Pancreas (tissue), 10 donors: ENCODE measurements at places on chromosomes 2 and 18. TPM values are rescaled to one million over a fixed set of nuclear protein-coding genes. Genes with fewer than 3 reads are reported as not detected.

The NYAP2 gene
- 0.31 TPM for total RNA-seq

The CACNB4 gene
- total RNA-seq, result 1.2 TPM

The OSR1 gene
- total RNA-seq, result 0.28 TPM

The MLPH gene
- total RNA-seq, result 10.4 TPM

The TMEM198 gene
- 7.1 TPM for total RNA-seq

The SLC4A3 gene
- 2.6 TPM for total RNA-seq

The MALL gene
- 2.7 TPM for total RNA-seq
